ENCODE measurements at places on chromosomes 16 and 17.

DNA sequence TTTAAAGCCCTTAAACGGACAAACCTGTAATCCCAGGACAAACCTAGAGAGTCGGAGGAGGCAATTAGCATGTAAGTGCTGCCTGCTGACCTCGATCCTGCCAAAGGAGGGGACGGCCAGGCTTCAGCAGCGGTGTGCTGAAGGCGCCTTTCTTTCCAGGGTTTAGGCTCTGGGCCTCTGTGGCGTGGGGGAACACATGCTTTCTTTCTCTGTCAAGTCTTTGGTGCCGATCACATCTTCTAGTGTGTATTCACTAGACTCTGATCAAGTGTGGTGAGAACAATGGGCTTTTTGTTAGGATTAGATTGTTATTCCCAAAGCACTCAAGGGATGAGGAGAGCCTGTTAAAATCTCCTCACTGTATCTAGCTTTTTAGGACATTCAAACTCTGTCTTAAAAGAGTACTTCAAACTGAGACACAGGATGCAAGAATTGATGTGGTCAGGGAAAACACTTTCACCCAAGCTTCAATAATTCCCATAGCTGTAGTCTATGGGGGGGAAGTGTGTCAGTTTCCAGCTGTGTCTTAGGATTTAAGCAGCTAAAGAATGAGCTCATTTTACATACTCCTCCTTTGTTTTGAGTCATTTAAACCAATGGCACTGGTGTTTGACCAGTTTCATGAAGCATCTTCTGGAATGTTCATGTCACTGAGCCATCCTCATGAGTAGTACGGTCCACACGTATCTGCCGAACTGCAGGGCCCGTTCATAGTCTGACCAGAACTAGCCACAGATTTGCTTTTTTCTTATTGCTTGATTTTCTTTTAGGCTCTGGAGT is 51.2 kb downstream of the RPA1 start:
- DNase-seq: no peak

DNA sequence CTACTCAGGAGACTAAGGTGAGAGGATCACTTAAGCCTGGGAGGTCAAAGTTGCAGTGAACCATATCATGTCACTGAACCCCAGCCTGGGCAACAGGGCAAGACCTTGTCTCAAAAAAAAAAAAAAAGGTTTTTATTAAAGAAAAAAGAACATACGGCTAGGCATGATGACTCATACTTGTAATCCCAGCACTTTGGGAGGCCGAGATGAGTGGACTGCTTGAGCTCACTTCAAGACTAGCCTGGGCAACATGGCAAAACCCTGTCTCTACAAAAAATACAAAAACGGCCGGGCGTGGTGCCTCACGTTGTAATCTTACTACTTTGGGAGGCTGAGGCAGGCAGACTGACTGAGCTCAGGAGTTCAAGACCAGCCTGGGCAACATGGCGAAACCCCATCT is 38.4 kb downstream of the RANBP10 start:
- no peak for DNase-seq

- no peak for DNase-seq
Observed at GRCh38 chr16:88591577-88592021, 21.4 kb downstream of the ZC3H18 start.

DNA sequence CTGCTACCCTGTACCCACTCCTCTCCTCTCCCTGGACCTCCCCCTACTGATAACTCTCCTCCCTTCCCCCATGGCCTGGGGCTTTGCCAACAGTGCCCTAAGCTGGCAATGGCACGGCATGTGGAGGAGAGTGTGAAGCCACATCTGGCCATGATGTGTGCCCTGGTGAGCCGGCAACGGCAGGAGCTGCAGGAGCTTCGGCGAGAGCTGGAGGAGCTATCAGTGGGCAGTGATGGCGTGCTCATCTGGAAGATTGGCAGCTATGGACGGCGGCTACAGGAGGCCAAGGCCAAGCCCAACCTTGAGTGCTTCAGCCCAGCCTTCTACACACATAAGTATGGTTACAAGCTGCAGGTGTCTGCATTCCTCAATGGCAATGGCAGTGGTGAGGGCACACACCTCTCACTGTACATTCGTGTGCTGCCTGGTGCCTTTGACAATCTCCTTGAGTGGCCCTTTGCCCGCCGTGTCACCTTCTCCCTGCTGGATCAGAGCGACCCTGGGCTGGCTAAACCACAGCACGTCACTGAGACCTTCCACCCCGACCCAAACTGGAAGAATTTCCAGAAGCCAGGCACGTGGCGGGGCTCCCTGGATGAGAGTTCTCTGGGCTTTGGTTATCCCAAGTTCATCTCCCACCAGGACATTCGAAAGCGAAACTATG is 5.2 kb downstream of the TRAF4 start:
- no peak for DNase-seq

GRCh38 chr16:24999088-24999670 is 16.0 kb downstream of the ARHGAP17 start:
- DNase-seq: no peak

- DNase-seq: no peak
Observed at GRCh38 chr17:32256701-32257019, 9.0 kb upstream of the RHBDL3 start.

DNA sequence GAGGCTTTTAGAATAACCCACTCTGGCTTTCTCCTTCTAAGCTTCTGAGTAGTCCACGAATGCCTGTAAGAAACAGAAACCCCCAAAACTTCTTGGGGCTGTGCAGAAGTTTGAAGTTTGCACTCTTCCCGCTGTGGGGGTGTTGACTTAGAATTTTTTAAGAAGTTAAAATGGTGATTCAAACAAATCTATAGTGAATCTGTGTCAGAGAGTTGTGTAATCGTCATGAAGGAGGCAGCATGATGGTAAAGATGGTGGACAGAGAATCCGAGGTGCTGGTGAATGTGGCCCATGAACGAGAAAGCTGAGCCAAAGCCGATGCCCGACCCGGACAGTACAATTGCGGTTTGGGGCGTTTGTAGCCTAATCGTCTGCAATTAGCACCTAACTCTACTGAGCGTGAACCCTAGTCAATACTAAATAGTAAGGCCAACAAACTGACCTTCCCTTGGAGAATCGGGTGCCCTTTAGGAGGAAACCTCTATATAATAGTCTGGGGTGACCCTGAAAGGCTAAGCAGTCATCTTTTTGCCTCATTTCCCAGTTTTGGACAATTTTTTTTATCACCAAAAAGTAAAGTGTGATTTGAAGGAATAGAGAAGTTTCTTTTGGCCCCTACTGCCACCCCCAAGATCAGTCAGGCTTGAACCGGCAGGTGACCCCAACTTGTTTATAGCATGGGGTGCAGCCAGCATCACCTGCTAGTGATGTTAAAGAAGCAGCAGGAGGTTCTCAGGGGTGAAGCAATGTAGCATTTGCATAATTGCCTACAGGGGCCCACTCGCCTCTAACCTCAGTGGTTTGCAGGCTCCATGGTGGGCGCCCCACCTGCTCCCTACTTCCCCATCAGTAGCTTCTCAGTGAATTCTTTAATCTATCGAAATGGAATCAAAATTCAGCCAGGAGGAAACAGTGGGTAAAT is 11.2 kb downstream of the IRF8 start:
- no peak for DNase-seq

GRCh38 chr16:79372503-79373184 is 227.9 kb downstream of the MAF start:
- no peak for DNase-seq

- no peak for DNase-seq
Observed at GRCh38 chr16:67034487-67034886, 5.5 kb downstream of the CBFB start.

GRCh38 chr16:86755571-86756006 is 177.2 kb downstream of the FOXL1 start:
- DNase-seq: no peak

GRCh38 chr16:81394966-81395655 is 49.5 kb upstream of the CMIP start:
- DNase-seq: no peak

Measured in stimulated activated CD4-positive, alpha-beta T cell treated with anti-CD3 and anti-CD28 coated beads, Interleukin-1b, Interleukin-23, amount 100 ng/mL, for 24 hours (primary cell).